ENCODE measurements at places on chromosomes 4 and X.

- DNase-seq, result no peak
Measured at GRCh38 chr4:159281771-159282170, 178.9 kb downstream of the RAPGEF2 start.

DNA sequence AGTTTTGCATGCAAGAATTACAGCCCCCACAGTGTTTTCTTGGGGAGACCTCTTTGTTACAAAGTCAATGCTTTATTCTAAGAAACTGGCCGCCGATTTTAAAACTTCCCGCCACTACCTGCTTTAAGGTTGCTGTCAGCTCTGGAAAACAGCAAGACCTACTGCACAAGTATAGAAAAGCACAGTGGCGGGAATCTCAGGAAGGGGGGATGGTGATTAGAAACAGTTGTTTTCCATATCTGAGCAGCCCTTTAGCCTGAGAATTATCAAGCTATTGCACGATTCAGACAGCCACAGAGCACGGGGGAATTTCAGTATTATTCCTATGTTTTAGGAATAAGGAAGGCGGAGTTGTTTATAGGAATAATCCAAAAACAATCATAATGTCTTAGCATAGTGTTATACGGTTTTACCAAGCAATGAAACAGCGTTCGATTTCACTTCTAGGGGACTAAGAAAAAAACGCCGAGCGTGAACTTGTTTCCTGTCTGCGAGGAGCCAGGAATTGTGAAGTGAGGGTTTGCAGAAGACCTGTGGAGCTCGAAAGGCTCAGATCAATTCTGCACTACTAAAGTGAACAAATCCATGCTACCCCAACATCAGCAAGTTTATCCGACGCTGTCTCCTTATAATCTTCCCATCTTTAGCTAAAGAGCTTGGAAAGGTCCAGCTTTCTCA is 81.3 kb downstream of the HMGN5 start:
- DNase-seq, result no peak

- peak; percentile 64 for DNase-seq
Measured at GRCh38 chrX:119654112-119654531, 38.8 kb downstream of the SEPTIN6 start.

DNA sequence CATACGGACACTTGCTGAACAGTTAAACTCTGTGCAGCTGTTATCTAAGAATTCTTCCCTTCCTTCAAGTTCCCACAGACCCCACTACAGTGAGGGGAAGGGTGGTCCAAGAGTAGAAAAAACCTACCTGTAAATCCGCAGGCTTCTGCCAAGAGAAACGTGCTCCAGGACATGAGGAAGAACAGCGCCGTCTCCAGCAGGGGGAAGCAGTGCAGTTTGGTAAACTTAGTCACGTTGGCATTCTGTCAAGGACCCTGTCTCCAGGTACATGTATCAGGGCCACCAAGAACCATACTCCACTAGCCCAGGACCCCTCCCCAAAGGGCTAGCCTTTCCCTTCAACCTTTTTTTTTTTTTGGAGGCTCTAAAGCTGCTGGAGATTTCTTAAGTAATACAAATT is 79.9 kb downstream of the CHST7 start:
- DNase-seq, result no peak

DNA sequence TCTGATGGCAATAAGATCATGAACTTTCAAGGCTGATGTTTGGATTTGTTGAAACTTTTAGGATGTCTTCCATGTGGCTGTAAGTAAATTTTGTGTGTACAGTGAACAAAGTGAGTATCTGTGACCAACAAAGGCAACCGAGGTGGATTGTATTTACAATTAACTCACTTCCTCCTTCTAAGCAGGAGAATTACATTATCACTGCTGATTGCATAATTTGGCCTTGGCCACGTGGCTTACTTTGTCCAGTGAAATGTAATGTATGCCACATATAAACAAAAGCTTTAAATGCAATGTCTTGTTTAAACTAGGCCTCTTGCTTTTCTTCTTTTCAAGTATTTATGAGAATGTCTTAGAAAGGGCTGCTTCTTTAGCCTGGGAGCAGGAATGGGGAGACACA is 66.3 kb upstream of the MAD2L1 start:
- DNase-seq, result no peak

DNA sequence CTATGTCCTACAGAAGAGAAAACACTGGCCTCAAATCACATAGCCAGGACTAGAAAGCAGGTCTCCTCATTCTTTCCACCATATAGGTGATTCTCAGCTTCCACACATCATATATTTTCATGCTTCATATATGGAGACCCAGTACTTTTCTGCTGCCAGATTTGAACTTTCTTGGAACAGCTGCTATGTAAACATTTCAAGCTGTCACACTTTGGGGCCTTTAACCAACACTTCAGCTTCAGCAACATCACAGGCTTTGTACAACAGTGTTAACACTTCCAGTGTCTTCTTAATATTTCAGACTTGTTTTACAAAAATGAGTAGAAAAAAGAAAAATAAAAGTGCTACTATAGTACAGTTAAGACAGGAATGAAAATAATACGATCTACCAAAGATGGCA is 12.6 kb downstream of the SH3RF1 start:
- DNase-seq, result no peak

GRCh38 chrX:153966283-153966688 is 5.3 kb downstream of the HCFC1 start:
- no peak for DNase-seq

All from right atrium auricular region (tissue), 2 donors.